ENCODE measurements at places on chromosomes 3 and 15.
A peak's percentile ranks its signal among the peaks of the same experiment; 100 is the strongest.

GRCh38 chr15:88382482-88382983 is 84.7 kb downstream of the MRPL46 start:
- DNase-seq, result no peak

DNA sequence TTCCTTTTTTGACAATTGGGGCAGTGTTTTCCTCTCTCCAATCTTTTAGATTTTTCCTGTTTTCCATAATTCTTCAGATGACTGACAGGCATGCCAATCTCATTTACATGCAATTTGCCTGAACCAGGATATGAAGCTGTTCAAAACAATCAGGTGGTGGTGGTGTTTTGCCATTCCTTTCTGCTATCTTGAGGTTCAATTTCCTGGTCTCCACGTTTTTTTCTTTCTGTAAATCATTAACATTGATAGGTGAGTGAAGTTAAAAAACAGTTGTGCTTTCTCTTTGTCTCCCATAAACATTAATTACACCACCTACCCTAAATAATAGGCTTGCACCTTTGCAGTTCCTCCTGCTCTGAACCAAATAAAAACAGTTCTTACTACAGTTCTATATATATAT is 49.1 kb downstream of the C2CD4A start:
- no peak for DNase-seq

- DNase-seq, result no peak
Measured at GRCh38 chr15:51675234-51675633, 6.1 kb upstream of the SCG3 start.

DNA sequence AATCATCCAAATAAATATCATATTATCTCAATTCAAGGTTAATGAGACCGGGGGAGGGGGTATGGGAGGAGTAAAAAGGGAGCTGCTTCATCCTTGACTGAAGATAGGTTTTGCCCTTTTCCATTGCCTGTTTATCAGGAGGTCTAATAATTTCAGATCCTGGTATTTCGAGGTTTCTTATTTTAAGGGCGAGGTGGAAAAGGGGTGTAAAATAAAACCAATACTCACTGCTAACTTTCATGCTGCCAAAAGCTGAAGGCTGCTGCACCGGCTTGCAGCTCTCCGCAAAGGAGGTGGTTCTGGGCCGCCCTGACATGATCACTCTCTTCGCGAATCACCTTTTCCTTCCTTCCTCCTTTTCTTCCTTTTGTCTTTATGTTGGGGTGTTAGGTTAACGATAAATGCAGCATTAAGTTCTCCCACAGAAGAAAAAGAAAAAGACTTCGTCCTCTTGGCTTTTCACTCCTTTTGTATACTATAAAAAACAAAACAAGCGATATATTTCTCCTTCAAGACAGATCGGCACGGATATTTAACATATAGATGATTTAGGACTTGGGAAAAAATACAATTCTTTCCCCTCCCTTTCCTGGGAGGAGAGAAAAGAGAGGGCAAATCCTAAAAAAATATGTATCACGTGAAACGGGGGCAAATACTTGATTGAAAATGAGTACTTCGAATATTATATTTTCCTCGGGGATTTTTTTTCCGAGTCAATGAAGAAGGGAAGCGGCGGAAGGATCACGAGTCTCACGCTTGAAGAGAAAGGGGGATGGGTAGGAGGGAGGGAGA is 932 bp downstream of the GSK3B start:
- no peak for DNase-seq

GRCh38 chr3:14228681-14229470 is 50.3 kb downstream of the LSM3 start:
- DNase-seq, result no peak

- no peak for DNase-seq
Measured at GRCh38 chr3:162602619-162603018, 1106.0 kb downstream of the OTOL1 start.

DNA sequence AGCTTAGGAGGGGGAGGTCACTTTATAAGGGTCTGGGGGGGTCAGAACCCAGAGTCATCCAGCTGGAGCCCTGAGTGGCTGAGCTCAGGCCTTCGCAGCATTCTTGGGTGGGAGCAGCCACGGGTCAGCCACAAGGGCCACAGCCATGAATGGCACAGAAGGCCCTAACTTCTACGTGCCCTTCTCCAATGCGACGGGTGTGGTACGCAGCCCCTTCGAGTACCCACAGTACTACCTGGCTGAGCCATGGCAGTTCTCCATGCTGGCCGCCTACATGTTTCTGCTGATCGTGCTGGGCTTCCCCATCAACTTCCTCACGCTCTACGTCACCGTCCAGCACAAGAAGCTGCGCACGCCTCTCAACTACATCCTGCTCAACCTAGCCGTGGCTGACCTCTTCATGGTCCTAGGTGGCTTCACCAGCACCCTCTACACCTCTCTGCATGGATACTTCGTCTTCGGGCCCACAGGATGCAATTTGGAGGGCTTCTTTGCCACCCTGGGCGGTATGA is at the start of gene RHO:
RHO (plus strand) TSS at position 51 of the 512 bp plus-strand sequence; CDS start at position 146, 95 bp downstream.
- DNase-seq, result no peak

GRCh38 chr3:150697646-150698045 is 6.1 kb downstream of the ERICH6 start:
- DNase-seq, result no peak

- DNase-seq, result no peak
Measured at GRCh38 chr3:48695393-48695753, 9.7 kb upstream of the NCKIPSD start.

- DNase-seq, result peak; percentile 32
Measured at GRCh38 chr3:150094150-150094933, 123.6 kb upstream of the PFN2 start.

DNA sequence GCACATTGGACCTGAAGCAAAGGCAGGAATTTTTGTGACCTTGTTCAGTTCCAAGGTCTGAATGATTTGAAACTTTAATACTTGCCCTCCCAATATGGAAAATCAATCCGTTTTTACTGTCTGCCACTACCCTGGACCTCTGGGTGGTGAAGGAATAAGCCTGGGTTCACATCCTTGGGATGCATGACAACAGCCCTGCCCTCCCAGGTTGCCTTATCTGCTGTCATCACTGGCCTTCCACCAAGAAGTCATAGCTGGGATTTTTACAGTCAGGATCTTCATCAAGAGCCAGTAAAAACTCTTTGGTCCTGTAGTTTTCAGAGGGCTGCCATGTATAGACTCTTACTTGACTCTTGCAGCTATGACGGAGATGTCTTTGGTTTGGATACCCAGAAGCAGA is 128.6 kb downstream of the MYLK start:
- DNase-seq, result no peak

- DNase-seq, result no peak
Measured at GRCh38 chr15:71463156-71463665, 347.1 kb upstream of the NR2E3 start.

DNA sequence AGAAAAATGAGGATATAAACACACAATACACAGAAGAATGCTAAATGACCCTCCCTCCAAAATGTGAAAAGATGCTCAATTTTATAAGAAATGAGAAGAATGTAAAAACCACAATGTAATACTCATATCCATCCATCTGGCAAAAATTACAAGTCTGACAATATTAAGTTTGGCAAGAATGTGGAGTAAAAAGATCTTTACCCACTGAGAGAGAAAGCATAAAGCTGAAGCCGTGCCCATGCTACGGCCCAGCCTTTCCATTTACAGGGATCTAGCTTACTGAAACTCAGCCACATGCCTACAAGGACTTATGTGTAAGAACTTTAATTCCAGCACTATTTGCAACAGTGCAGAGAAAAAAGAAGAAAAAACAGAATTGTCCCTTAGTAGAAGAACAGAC is 42.9 kb downstream of the ATP13A3 start:
- no peak for DNase-seq

DNA sequence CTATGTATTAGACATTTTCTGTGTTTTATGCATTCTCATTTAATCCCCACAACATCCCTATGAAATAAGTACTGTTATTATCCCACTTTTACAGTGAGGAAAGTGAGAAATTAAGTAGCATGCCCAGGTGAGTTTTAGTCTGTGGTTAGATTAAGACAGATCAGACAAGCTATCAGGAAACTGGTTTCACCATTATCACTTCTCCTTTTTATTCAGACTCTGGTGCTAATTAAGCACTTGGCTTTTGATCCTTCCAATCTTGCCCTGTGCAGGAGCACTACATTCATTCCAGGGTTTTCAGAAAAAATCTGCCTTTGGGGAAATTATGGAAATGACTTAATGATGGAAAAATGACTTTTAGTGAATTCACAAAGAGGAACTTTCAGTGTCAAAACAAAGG is 115.2 kb downstream of the TMEM108 start:
- no peak for DNase-seq

- no peak for DNase-seq
Measured at GRCh38 chr15:39599871-39600270, 19.0 kb downstream of the THBS1 start.

- DNase-seq, result no peak
Measured at GRCh38 chr3:173003471-173003870, 137.6 kb downstream of the SPATA16 start.

- no peak for DNase-seq
Measured at GRCh38 chr3:55094676-55095075, 166.8 kb upstream of the LRTM1 start.

DNA sequence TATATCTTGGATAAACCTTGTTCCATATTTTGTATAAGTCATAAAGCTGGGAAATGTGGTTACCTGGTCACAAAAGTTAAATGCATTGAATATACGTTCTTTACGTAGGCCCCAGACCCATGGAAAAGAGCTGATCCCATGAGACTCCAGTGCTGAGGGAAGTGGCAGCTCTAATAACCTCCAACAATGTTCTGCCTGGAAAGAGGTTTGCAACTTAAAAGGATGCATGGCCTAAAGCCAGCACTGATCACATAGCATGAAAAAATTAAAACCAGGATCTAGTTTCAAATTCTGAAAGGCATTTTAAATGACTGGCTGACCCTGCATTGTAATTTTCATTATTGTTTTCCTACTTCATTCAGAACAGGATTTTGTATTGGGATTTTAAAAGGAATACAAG is 27.9 kb upstream of the STRIT1 start:
- DNase-seq, result no peak

DNA sequence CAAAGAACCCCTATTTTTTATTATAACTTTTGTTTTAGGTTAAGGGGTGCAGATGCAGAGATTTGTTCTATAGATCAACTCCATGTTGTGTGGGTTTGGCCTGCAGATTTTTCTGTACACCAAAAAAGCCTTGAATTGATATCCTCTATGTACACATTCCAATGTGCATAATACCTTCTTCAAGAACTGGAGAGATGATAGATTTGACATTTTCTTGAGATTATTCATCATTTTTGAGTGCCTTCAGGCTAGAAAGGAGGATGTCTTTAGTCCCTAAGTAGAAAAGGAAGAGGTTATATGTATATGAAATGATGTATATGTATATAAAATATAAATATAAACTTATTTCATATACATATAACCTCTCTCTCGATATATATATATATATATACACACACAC is 1190.0 kb upstream of the ALCAM start:
- DNase-seq, result no peak

- no peak for DNase-seq
Measured at GRCh38 chr3:12948891-12949711, 107.7 kb upstream of the RPL32 start.

GRCh38 chr15:66846811-66847210 is 144.8 kb downstream of the SMAD6 start:
- DNase-seq, result no peak
